ENCODE measurements at places on chromosomes 5 and 9.

DNA sequence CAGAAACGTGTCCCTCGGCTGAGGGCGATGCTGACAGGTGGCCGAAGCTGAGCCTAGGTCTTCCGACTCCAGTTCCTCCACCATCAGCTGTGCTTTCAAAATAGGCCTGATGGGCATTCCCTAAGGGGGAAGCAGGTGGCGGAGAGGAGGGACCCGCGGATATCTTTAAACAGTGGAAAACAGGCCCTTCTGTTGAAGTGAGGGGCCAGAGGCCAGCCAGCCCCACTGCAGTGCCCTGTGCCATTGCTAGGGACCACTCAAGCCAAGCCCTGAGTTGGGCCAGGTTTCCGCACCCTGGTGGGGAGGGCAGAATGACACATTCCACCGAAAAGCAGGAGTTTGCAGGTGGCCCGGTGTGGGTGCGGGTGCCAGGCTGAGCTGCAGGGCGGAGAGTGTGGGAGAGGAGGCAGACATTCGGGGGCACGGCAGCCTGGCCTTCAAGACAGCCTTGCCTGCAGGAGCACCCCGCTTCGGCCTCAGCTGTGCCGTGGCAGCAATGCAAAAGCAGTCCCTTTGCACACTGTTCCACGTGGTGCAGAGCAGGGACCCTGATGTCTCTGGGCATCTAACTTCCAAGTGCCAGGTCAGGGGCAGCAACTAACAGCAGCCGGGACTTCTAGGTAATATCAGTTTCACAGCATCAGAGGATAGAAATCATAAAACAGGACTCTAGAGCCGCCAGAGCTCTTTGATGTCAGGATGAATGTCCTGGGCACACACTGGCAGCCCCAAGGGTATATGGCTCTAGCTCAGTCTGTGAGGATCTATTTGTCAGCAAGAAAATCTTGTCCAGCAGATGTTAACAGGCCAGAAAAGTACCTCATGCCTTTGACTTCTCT is 17.2 kb downstream of the HNRNPH1 start:
- DNase-seq, result no peak

DNA sequence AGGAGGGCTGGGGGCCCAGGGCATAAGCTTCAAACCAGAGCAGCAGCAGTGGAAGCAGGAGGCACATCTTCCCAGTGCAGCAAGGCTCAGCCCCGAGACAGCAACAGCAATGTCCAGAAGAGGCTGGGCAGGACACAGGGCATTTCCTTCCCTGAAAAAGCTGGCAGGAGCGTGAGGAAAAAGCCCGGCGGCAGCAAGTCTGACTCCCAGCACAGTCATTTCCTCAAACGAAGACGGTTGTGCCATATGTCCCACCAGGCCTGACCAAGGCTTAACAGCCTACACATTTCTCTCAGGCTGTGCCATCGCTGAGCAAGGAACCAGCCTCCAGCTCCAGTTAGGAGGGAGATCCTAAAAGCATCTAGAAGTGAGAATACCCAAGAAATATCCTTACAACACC is 74.5 kb downstream of the APTX start:
- no peak for DNase-seq

GRCh38 chr9:128247226-128247803 is 28.5 kb downstream of the GOLGA2 start:
- no peak for DNase-seq

GRCh38 chr9:123544007-123544827 is 188.2 kb downstream of the CRB2 start:
- DNase-seq, result no peak

GRCh38 chr5:96741891-96742309 is 65.8 kb downstream of the ERAP1 start:
- DNase-seq, result no peak

DNA sequence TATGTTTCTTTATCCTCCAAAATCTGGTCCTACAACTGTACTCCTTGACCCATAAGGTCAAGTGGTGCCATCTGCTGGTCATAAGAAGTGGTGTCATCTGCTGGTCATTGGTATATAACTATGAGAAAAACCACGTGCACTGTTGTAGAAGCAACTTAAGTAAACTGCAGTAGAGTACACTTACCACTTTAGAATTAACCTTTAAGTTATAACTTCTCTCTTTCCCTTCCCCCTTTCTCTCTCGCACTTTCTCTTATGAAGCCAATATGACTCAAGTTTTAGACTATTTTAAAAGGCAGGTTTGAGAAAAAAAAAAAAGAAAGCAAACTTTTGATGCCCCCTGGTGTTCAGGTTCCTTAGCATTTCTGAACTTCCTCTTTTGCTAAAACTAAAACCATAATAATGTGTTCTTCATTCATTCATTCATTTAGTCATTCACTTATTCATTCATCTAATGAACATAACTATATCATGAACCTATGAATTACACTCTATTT is 12.8 kb upstream of the MTAP start:
- DNase-seq, result no peak

- DNase-seq, result no peak
Measured at GRCh38 chr9:8560560-8561525, 761.3 kb upstream of the DMAC1 start.

- no peak for DNase-seq
Measured at GRCh38 chr5:116897291-116897690, 322.7 kb upstream of the SEMA6A start.

DNA sequence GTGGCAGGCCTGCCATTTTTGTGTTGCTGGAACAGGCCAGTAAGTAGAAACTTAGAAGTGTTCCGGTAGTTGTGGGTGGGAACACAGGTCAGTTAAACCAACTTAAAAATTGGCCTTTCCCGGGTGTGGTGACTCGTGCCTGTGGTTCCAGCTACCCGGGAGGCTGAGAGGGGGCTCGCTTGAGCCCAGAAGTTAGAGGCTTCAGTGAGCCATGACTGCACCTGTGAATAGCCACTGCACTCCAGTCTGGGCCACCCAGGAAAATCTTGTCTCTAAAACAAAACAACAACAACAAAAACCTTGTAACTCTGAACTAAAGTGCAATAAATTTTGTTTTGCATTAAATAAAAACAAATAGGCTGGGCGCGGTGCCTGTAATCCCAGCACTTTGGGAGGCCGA is 1.4 kb upstream of the NHP2 start:
- DNase-seq, result no peak

GRCh38 chr5:72397836-72398235 is 77.7 kb downstream of the PTCD2 start:
- DNase-seq, result no peak

- DNase-seq, result no peak
Measured at GRCh38 chr5:134997015-134997414, 29.3 kb downstream of the CATSPER3 start.

DNA sequence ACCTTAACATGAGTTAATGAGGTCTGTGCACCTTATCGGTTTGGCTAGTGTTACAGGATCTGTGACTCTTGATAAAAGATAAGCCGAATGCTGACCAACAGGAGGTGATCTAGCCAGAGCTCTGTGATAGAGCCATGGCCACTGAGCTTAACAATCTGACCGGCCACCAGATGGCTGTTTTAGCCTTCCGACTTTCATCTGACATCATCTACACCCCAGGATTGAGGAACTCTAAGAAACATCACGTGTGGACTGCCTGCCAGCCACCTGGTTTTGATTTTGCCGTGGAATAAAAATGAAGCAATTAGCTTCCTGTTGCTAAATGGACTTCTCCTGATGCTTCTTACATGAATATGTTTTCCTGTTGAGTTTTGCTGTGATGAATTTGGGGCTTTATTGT is 281.3 kb downstream of the CEMIP2 start:
- DNase-seq, result no peak

DNA sequence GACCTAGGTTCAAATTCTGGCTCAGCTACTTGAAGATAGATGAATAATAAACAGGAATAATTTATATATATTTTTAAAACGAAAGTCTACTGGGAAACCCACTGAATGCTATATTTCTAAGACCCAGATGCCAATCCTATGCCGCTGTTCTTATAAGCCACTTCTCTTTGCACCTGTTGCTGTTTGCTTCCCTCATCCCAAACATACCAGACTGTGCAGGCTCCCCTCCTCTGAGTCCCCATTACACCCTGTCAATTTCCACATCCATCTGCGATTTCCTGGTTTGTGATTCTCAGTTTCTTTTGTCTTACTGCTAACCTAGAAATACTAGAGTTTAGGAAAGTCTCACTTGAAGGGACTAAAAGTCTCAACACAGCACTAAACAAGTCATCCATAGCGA is 92.8 kb upstream of the CAST start:
- no peak for DNase-seq

DNA sequence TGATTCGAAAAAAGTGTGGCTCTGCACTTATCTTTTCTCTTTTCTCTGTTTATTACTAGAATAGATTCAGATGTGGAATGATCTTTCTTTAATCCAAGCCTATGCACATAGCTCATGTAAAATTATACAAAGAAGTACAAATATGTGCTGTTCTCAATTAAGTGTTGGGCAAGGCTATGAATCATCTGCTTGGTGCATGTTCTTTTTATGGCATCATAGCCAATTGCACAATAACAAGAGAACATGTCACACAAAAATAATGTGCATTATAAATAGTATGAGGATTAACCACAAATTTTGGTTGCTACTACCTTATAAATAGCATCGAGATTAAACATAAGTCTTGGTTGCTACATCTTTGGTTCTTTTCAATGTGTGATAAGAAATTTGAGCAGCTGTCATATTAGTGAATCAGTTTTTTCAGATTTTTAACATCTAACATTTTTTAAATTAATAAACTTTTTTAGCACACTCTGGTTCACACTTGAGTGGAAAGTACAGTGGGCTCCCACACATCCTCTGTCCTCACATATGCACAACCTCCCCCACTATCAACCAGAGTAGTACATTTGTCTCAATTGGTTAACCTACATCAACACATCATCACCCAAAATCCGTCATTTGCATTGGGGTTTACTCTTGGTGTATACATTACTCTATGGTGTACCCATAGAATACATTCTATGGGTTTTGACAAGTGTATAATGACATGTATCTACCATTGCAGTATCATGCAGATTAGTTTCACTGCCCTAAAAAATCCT is 6.8 kb upstream of the RECK start:
- no peak for DNase-seq

- no peak for DNase-seq
Measured at GRCh38 chr5:91373006-91373405, 10.1 kb downstream of the ARRDC3 start.

DNA sequence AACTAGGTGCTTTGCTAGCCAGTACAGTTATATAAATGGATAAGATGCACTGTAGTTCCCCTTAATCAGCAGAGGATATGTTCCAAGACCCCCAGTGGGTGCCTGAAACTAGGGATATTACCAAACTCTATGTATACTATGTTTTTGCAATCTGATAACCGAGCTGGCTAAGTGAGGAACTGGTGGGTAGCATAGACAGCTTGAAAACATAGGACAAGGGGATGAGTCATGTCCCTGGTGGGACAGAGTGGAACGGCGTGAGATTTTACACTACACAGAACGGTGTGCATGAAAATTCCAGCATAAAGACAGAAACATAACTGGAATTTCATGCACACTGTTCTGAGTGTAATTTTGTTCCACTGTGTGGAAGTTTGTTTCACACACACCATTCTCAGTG is 86.9 kb downstream of the BASP1 start:
- no peak for DNase-seq

DNA sequence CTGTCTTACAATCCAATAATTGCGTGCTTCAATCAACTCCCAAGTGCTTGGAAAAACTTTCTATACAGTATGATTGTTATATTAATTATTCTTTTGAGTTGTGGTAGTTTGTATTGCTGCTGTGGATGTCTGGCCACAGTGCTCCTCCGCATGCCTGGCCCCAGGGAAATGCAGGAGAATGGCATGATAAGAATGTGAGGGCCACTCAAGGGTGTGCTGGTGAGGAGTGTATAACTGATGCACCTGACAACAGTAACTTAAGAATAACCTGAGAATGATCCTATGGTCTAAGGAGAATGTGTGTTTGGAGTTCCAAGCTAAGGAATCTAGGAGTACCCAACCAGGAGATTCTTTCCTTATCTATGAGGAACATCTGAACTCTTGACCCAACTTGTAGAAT is 152.9 kb upstream of the APC start:
- no peak for DNase-seq

- no peak for DNase-seq
Measured at GRCh38 chr9:113781896-113782295, 94.2 kb upstream of the ZNF618 start.

DNA sequence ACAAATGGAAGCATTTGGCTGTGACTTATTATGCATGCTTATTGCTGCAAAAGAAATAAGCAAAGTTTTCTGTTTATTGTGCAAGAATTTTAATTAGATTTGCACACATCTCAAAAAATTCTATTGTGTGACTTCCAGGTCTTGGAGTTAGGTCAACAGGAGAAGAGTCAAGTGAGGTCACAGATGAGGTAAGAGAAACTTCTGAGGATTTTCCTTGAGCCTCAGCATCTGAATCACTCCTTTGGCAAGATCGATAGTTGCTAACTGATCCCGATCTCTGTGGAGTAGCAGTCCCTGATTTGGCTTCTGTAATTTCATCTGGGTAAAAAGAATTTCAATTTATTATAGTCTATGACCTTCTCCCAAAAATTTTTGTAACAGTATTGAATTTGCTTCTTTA is 6.9 kb upstream of the TTC33 start:
- DNase-seq, result no peak

DNA sequence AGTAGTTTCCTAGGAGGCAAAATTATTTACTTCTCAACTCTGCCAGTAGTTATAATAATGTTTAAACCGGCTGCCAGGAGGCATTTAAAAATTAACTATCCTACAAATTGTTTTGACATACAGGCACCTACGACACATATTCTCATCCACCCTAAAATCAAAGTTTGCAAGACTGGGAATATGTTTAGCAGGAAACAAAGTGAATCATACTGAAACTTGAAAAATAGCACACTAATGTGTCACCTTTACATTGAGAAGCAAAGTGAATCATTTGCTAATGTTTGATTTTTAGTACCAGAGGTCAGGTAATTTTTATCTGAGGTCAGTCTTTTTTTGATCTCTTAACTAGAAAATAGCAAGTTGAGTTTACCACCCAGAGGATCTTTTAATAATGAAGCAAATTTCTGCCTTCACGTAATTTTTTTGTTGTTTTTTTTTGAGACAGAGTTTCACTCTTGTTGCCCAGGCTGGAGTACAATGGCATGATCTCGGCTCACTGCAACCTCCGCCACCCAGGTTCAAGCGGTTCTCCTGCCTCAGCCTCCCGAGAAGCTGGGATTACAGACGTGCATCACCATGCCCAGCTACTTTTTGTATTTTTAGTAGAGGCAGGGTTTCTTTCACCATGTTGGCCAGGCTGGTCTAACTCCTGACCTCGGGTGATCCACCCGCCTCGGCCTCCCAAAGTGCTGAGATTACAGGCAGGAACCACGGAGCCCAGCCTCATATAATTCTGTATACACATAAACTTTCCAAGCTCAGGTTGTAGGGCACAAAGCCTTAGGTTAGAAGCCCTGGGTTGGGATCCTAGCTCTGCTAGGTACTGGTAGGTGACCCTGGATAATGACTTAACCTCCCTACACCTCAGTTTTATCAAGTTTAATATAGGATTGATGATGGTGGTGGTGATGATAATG is 124.3 kb downstream of the UGCG start:
- no peak for DNase-seq

Measured in activated CD8-positive, alpha-beta memory T cell treated with anti-CD3 and anti-CD28 coated beads, Interleukin-2, amount 50 U/mL, for 48 hours (primary cell).